ENCODE measurements at places on chromosomes 5 and 9.

- no peak for DNase-seq
Measured at GRCh38 chr5:107555425-107556090, 115.2 kb downstream of the EFNA5 start.

DNA sequence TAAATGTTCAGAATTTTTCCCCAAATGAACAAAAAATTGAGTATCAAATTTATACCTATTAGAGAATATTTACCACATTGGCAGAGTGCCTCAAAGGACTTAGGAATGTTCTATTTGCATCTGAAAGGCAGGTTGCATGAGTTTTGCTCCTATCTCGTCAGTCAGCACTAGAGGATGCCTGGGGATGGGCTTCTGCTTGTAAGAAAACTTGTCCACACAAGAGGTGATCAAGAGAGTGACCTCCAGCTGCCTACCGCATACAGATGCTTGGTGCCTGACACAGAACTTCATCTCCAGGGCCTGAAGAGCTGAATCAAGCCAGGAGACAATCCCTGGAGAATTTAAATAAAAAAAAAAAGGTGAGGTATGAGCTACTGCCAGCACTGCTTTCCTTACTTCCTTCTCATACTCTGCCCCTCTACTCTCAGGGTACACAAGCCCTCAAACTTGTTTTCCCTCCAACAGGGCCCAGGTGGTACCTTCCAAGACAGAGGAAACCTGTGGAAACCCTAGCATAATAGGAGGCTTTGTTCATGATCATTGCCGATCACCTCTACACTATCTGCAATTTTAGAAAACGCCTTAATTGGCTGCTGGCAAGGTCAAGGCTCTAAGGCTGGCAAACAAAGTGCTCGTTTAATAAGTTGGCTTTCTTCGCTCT, 166.6 kb downstream of the ELAVL2 start:
- no peak for DNase-seq

GRCh38 chr5:160537116-160537515, 115.5 kb downstream of the PTTG1 start:
- DNase-seq, result no peak

- DNase-seq, result no peak
Measured at GRCh38 chr9:112007575-112008240, 111.1 kb downstream of the UGCG start.

- DNase-seq, result no peak
Measured at GRCh38 chr5:33894566-33894965, 2.8 kb upstream of the ADAMTS12 start.

GRCh38 chr5:51380603-51381207, 2.5 kb upstream of the ISL1 start:
- DNase-seq, result no peak

- DNase-seq, result no peak
Measured at GRCh38 chr5:83219495-83219894, 142.1 kb downstream of the XRCC4 start.

DNA sequence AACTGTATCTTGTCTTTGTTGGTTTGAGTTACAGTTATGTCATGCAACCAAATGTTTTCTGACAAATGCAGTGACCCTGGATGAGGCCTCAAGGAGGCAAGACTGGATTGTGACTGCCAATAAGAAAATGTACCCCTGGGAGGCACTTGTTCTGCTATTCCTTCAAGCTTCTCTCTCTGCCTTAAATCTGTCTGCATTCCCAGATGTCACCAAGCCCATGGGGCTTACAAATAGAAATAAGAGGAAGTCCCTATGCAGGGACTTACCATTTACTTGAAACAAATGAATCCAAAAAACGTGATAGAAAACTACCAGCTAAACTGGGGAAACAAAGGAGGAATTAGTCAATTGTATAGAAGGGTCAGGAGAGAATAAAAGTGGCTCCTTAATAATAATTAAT, 8.2 kb upstream of the PARP8 start:
- DNase-seq, result no peak

DNA sequence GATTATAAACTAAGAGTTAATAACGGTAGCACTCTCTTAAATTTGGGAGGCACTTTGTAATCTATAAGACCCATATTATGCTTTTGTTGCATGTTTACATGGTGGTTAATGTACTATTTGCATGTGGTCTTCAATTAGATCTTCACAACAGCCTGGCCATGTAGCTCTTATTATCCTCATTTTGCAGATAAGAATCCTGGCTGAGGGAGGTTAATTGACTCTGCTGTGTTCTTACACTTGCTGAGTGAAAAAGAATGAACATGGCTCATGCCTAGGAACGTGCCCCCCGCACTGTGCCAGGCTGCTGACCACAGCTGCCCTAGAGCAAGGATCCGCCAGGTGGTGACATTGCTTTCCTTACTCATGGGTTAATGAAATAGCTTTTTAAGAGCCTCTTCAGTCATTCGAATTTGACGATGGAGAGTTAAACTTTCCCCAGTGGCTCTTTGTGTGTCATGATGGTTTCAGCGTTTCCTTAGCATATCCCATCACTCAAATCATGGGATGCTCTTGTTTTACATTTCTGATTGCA, 97.9 kb downstream of the CDH6 start:
- no peak for DNase-seq

DNA sequence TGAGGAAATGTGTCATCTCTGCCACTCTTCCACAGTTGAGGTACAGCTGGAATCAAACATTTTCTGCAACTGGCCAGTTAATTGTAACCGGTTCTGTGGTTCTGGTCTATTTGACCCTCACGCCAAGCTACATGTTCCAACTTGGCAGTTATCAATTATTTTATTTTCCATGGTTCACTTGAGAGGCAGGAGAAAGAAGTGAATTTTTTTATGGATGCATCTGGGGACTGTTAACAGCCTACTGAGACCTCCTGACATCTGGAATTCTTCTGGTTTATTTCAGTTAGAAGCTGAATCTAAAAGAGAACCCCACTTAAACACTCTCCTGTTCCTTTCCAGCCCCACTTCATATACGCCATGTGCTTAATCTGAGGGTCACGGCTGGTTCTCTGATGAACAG, 372.3 kb downstream of the DNAH5 start:
- no peak for DNase-seq

DNA sequence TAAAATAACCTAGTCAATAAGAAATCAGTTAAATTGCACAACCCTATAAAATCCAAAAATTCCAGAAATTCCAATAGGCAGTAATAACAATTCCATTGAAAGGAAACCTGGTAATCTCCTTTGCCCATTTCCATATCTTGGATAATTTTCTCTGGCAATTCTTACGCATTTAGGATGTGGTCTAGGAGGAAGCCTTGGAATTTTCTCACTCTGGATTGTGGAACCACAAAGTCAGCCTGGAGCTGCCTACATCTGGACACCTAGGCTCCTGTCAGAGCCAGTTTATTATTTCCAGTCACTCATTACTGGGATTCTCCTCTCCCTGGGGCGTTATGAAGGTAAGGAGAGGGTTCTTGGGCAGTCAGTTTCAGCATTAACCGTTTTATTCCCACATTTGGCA, 40.3 kb upstream of the GNE start:
- no peak for DNase-seq

DNA sequence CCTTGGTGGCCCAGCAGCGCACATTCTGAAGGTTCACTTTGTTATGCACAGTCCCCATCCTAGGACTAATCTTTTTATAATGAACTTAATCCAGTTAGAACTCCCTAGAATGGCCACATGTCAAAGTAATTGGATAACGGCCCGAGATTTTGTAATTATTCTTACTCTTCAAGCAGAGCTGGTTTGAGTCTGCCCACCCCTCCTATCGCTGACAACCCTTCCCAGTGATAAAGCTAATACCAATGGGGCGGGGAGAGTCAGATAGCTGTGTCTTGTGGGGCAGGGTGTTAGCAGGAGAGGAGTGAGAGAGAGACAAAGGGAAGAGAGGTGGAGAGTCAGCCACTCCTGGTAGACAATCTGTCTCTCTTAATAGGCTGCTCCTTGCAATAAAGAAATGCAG, 356.9 kb downstream of the SLIT3 start:
- DNase-seq, result no peak

GRCh38 chr9:80061940-80062339, 490.2 kb downstream of the TLE4 start:
- no peak for DNase-seq

DNA sequence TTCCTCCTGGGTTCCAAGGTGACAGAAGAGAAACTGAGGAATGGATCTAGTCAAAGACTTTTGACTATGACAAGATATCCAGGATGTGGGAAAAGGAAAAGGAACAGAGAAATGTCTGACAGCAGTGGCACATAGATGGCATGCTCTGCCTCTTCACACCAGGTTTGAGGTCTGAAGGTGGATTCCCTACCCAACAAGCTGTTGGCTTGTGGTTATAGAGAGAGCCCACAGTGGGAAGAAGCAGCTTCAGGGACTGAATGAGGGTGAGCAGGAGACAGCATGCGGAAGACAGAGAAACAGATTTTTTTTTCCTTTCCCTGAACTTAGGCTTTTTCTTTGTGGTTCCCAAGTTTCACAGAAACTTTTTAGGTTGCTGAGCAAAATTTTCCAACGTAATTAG, 20.6 kb downstream of the IFNW1 start:
- no peak for DNase-seq

- DNase-seq, result peak; percentile 59
Measured at GRCh38 chr5:66814146-66814991, 218.2 kb downstream of the MAST4 start.

DNA sequence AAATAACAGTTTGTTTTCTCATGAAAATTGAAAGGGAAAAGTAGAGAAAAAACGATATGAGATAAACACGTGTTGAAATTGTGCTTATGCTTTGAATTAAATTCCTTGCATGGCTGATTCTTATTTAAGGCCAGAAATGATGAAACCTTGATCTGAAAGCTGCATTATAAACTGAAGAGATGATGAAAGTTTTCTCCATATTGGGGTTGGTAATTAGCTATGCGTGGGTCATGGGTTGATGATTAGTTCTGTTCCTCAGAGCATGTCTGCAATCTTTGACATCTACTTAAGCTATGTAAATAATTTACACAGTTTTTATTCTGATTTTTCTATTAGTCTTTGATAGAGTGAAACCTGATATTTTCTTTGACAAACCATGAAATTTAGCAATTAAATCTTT, 264.1 kb downstream of the CD180 start:
- DNase-seq, result no peak

DNA sequence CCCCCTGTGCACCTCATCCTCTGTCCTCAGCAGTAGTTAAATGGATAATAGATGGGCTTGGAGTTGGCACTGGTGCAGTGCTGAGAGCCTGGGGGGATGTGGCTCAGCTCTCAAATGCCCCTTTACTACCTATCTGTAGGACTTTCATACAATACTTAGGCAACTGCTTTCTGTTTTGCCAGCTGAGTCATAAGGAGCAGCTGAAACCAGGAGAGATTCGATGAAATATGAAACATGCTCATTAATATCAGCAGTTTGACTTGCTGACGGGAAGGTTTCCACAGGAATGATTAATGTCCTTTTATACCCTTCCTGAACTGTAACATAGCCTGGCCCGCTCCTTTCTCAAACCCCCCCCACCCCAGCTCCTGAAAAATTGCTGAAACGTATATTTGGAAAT, 142.6 kb downstream of the SAXO1 start:
- no peak for DNase-seq

GRCh38 chr5:36389245-36389644, 87.5 kb upstream of the RANBP3L start:
- no peak for DNase-seq

DNA sequence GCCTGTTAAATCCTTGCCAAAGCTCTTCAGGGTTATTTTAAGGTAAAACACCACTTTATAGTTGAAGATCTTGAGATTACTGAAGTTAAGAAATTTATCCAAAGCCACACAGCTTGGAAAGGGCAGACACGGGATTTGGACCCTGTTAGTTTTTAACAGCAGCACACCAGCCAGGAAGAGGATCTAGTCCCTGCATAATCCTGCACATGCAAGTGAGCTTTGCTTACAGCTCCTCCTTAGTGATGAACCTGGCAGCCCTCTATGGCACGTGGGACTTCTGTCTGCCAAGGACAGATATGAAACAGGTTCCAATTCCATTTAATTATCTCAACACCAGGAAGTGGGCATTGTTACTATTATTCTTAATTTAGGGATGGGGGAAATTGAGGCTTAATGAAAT, 108.7 kb downstream of the TRIM32 start:
- no peak for DNase-seq

- no peak for DNase-seq
Measured at GRCh38 chr5:19169426-19169825, 818.6 kb downstream of the CDH18 start.

- no peak for DNase-seq
Measured at GRCh38 chr9:117777823-117778222, 73.6 kb downstream of the TLR4 start.

DNA sequence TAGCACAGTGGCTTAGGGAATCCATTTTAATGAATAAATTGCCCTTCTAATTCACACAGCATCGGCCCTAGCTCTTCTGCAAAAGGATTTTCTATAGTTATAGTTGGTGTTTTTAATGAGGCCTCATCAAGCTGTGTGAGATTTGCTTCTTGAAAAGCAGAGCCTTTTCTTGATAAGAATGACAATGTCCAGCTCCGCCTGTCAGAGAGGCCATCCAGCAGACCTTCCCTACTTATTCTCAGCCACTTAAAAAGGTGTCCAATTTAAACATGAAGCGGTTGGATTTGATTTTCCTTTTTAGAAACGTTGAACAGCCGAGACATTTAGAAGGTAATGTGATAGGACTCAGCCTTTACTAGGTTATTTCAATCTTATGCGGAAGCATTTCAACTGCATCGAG, 134.4 kb downstream of the ZNF608 start:
- DNase-seq, result no peak

- DNase-seq, result no peak
Measured at GRCh38 chr9:6614489-6614888, 31.0 kb downstream of the GLDC start.

DNA sequence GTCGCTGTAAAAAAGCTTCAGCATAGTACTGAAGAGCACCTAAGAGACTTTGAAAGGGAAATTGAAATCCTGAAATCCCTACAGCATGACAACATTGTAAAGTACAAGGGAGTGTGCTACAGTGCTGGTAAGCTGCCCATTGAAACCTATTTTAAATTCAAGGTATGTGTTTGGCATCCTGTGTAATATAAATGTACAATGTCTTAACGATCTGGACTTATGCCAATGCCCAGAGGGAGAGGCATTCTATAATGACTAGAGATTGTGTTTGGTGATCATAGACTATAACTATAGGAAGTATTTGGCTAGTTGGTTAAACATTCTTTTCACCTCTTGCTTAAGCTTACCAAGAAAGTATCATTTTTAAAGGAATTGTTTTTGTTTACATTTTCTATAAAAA, 95.7 kb downstream of the INSL6 start:
- no peak for DNase-seq

DNA sequence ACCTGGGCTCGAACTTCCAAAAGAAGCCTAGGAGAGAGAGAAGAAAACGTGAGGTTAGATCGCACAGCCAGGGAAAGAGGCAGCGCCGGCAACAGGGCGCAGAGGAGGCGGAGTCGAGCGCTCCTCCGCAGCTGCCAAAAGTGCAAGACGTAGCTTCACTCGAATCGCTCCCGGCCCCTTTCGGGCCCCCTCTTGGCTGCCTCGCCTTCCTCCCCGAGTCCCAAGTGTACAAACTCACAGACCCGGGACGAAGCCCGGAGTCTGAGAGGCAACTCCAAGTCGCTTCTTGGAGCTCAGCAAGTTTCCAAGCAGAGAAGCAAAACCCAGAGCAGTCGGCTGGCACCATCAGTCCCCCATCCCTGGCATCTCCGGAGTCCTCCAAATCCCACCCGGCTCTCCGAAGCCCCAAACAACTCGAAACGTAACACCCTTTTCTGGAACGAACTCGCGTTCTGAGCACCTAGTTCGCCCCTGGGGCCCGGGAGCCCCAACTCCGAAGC, 1.2 kb downstream of the MIER3 start:
- DNase-seq, result peak; percentile 72

All from GM13976 (cell line).